ENCODE measurements at places on chromosomes 16 and 17.

GRCh38 chr17:2070241-2071023 is 15.5 kb downstream of the HIC1 start:
- DNase-seq, result no peak

DNA sequence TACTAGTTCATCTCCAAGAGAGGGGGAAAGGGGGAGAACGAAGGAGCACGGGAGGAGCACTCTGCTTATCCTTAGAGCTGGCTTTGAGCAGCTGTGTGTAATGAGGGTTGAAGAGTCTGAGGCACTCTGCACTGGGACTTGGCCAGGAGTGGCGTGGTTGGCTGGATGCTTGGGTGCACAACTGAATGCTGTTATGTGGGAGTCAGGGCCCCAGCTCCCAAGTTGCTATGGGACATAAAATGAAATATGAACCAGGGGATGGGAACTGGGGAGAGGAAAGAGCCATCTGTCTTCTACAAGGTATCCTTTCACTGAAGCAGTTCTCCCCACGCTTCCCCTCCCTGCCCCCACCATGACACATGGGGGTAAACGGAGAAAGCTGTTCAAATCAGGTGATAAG is 105.9 kb upstream of the ANKFN1 start:
- no peak for DNase-seq

- peak; percentile 62 for DNase-seq
Observed at GRCh38 chr17:34998205-34998604, 17.9 kb downstream of the LIG3 start.

DNA sequence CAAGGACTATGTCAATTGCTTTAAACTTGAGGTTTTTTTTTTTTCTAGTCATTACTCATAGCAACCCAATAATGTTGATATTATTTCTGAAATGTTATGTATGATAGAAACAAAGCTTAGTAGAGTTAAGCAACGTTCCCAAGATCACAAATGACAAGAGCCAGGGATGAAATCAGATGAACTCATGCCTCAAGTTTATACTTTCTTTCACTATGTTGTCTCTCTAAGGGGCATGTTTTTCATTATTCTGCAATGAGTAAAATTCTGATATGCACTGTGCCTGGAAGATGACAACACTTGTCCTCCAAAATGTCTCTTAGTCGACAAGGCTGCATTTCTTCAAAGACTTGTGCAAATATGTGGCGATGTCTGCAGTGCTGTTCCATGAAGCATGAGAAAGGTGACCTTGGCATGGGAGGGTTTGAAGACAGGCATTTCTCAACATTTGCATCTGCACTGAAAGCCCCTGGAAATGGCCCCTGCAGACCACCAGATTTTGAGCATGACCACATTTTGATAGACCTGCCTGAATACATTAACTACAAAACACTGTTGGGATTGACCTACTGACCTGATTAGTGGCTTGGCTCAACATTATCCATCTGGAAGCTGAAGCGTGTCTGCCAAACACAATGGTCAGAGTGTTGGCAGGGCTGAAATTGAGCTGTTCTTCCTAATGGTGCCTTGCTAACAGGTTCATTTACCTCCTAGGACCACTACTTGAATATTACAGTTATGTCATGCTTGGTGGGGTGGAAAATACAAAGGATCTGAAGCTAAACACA is 1027.5 kb downstream of the CDH11 start:
- no peak for DNase-seq

- DNase-seq, result no peak
Observed at GRCh38 chr17:31074772-31075555, 19.8 kb upstream of the NF1 start.

- DNase-seq, result no peak
Observed at GRCh38 chr16:57054771-57055170, 37.6 kb upstream of the CPNE2 start.

DNA sequence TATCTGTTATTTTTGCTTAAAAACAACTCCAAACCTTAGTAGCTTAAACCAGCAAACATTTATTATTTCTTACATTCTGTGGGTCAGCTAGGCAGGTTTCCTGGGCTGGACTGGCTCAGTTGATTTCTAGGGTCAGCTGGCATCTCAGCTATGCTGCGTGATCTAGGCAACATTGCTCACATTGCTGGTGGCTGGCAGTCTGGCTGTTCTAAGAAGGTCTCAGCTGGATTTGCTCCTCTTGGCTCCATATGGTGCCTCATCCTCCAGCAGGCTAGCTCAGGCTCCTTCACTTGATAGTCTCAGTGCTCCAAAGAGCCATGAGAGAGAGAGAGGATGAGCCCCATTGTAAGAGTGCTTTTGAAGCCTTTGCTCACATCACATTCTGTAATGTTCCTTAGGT is 470.6 kb upstream of the CDH5 start:
- no peak for DNase-seq
